ENCODE measurements at places on chromosomes 5 and 9.

DNA sequence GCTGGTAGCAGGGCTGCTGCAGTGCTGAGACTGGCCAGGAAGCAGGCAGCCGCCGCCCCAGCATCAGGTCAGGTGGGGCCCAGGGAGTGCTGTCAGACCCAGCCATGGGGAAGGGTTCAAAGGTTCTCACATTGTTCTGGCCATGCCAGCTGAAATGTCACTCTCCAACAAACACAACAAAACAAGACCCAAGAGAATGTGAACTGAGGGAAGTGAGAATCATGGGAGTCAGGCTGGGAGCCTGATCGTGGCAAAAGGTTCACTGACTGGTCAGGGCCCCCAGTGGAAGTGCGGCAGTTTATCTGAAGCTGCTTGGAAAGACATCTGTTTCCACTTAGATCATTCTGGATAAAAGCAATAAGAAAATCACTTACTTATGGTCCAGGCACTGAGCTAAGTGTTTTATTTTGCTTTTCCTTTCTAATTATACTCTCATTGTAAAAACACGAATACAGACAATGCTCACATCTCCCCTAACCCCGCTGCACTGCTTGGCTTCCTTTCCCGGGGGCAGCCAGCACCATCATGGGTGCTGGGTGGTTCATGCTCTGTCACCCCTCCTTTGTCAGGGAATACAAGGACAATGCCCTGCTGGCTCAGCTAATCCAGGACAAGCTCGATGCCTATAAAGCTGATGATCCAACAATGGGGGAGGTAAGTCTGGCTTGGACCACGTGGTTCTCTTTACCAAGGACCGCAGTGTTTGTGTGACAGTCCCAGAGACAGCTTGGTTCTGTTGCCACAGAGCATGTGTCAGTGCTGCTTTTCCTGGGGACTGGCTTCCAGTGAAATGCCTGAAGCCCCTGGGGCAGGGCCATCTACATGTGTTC lies 41.9 kb upstream of the CFAP157 start:
- DNase-seq, result peak; percentile 30

DNA sequence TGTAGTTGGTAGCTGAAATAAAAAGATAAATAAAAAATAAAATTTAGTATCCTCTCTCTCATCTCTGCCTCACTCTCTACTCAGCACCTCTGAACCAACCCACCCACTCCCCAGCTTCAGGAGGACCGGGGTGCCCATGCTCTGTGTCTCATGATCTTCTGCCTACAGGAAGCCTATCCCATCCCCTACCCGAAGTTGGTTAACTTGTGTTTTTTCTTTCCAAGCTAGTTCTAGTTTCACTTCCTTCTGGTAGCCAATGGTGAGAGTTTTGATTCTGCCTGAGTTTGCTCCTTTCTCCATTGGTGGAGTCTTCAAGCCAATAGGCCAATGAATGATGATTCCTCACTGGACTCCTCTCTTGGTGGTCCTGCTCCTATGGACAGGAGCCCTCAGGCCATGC lies 32.1 kb downstream of the SNX24 start:
- no peak for DNase-seq

- peak; percentile 5 for DNase-seq
Observed at GRCh38 chr5:109191153-109191558, 218.6 kb downstream of the PJA2 start.

GRCh38 chr9:6055216-6055615 lies 39.8 kb upstream of the RANBP6 start:
- peak; percentile 37 for DNase-seq

DNA sequence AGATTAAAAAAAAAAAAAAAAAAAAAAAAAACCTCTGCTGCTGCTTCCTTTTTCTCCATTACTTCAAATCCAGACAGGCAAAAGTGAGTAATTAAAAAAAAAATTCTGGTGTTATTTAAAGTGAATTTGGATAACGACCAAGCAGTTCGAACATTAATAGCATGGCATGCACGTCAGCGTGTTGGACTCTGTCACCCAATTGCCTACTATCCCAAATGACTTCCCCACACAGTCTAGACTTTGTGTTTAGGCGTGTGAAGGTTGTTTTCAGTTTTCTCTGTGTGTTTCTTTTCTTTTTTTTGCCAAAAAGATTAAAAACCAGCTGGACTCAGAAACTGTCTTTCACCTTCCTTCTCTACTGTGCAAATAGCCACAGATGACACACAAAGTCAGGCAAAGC lies 321.4 kb downstream of the MSX2 start:
- DNase-seq, result no peak

DNA sequence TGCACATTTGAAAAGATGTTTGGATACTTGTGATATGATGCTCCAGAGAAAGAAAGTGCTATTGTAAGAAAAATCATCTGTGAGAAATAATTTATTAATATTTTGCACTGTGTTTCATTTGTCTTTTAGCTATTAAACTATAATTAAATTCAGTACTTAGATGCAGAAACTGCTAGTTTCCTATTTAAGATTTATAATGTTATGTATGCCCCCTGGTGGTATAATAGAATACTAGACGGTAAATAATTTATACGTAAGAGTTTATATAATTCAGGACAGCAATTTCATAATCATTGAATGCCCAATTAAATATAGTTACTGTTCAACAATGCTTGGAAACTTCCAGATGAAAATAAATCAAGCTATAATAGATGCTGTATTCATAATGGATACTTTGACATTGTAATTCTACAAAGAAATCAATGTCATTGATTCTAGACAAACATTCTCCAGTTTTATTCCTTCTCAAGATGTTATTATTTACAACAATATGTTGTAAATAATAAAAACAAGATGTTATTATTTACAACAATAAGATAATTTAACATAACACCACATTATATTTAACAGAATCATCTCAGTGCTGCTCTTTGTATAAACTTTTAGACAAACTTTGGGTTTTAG lies 101.0 kb downstream of the TMEM232 start:
- DNase-seq, result peak; percentile 21

DNA sequence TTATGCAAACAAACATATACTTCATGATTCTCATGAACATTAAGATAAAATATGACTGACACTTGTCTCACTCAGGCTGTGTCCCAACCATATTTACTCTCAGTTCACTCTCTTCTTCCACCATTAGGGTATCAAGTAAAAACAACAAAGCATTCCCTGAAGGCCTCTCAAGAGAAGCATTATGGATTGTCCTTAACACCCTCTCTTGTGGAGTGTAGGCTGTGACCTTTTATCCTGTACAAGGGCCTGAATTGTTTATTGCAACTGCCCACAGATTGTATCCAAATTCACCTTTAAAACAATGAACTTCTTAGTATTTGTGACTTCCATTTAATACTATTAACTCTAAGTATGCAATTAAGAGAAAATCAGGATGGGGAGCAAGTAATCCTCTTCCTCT lies 78.1 kb downstream of the RICTOR start:
- DNase-seq, result no peak

DNA sequence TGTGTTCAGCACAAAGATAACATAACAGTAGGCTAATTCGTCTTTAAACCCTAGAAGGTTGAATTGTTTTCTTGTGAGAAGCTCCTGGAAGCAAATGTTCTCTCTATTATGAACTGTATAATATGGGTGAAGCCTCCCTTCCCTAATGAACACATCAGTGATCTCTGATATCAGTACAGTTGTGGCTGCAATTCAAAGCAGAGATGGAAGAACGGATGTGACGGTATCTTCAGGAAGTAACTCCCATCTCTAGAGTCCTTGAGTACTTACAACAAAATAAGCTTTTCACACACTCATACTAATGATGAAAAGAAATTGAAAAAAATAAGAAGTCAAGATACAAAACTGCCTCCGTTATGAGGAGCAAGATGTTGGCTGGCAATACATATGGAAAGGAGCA lies 4.5 kb downstream of the HCN1 start:
- DNase-seq, result no peak

DNA sequence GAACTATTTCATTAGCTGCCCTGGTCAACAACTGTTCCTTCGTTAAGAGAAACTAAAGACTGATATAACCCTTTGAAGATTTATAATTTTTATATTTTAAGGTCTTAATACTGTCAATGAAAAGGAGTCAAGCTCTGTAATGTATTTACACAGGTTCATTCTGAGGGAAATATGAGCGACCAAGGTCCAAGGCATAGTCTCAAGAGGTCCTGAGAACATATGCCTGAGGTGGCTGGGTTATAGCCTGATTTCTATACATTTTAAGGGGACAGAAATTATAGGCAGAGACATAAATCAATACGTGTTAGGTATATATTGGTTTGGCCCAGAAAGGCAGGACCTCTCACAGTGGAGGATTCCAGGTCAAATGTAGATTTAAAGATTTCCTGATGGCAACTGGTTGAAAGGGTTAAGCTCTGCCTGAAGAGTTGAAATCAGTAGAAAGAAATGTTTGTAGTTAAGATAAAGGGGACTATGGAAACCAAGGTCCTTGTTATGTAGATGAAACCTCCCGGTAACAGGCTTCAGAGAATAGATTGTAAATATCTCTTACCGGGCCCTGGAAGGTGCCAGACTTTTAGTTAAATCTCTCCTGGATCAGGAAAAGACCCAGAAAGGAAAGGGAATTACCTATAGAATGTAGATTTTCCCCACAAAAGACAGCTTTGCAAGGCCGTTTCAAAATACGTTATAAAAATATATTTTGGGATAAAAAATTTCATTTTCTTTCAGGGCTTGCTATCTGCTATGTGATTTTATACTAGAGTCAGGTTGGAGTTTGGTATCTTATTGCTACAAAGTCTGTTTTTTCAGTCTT lies 107.3 kb upstream of the PRLR start:
- DNase-seq, result no peak

- DNase-seq, result no peak
Observed at GRCh38 chr5:95842854-95843544, 20.5 kb upstream of the GLRX start.

DNA sequence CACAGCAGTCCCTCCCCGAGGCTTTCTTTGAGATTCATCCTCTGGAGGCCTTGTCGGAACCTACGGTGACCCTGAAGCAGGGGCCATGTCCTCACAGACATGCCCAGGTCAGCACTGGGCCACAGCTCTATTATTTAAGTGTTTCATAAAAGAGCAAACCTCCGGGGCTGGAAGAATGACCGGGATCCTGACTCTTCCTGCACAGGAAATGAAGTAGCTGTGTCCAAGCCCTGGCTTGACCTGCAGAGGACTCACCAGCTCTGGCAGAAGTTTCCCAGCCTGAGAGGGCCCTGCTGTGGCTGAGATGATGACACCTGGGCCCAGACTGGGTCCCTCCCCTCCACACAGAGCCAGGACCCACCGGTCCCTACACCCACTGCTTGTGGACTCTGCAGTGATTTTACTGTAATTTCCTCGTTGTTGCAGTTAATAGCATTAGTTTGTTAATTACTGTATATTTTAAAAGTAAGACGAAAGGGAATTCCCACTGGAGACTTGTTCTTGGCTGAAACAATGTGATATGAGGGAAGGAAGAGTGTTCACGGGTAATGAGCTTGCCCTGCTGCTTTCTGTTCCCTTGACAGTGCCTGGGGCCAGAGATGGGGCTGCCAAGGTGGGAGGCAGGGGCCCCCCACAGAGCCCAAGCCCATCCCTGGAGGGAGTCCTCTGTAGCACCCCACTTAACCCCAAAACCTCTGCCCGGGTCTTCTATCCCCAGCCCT lies 72.2 kb downstream of the PCDH1 start:
- no peak for DNase-seq

DNA sequence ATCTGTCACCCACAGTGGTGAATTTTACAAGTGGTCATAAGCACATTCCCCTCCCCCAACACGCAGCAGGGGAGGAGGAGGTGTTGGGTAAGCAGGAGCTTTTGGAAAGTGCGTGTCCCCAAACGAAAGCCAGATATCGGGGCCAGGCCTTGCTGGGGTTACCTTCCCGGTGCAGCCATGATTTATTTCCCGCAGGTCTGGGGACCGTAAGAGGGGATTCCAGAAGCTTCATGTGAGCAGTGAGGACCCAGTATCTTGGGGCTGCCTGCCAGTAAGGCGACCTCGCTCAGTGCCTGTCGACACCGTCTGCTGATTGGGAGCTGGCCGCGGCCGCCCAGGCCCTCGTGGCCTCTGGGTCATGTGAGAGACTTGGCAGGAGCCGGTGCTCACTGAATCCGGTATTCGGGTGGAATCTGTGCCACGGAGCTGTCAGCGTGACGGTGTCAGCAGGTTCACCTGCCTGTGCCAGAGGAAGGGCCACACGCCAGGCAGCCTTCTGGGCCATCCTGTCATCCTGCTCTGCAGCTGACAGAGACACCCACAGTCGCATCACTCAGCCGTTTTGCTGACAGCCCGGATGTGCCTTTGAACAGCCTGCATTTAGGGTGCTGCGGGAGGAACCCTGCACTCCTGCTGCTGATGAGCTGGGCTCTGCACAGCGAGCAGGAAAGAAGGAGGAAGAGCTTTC lies 37.3 kb downstream of the SEC61B start:
- no peak for DNase-seq

- no peak for DNase-seq
Observed at GRCh38 chr5:36724467-36725332, 118.3 kb downstream of the SLC1A3 start.

- DNase-seq, result no peak
Observed at GRCh38 chr9:114953046-114953445, 22.7 kb upstream of the TNFSF8 start.

- no peak for DNase-seq
Observed at GRCh38 chr9:113635586-113635985, 172.1 kb downstream of the RGS3 start.

- DNase-seq, result no peak
Observed at GRCh38 chr9:18238254-18238653, 235.7 kb upstream of the ADAMTSL1 start.

- DNase-seq, result no peak
Observed at GRCh38 chr5:74685979-74686631, 1.1 kb downstream of the HEXB start.

DNA sequence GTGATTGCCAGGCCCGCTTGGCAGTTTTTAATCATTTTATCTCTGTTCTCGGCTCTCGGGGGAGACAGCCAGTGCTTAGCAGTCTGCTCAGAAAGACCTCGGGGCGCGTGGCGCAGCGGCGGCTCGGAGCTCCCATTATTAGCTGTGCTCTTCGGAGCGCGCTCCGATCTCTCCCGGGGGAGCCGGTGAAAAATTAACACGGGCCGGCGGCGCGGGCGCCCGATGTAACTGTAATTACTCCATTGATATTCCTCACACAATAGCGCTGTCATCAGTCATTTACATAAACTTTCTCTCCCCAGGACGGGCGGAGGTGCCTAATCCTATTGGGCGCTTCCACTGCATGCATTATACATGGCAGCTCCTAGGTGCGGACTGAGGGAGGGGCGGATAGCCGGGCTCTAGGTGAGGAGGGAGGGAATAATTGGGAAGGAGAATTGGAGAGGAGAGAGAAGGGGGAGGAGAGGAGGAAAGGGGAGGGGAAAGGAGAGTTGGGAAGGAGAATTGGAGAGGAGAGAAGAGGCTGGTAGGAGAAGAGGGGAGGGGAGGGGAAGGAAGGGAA lies 24.9 kb downstream of the LMX1B start:
- no peak for DNase-seq

- DNase-seq, result no peak
Observed at GRCh38 chr9:74172874-74173273, 324.3 kb upstream of the RORB start.

GRCh38 chr9:137198902-137199283 lies 1.6 kb downstream of the TPRN start:
- no peak for DNase-seq

DNA sequence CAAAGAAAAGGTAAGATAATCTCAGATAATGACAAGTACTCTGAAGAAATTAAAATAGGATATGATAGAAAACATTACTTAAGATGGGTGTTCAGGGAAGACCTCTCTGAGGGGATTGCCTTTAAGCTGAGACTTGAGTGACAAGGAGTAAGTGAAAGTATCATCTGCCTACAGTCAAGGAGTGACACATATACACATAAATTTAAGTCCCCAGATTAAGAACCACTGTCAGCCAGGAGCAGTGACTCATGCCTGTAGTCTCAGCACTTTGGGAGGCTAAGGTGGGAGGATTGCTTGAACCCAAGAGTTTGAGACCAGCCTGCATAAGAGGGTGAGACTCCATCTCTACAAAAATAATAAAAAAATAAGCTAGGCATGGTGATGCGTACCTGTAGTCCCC lies 19.7 kb upstream of the ANKHD1 start:
- DNase-seq, result no peak

Measured in fibroblast of skin of left biceps (primary cell).